Aorta (tissue), 5 donors: ENCODE measurements at places on chromosomes 6 and 20.
A peak's percentile ranks its signal among the peaks of the same experiment; 100 is the strongest.

GRCh38 chr20:50240092-50240491 is 49.5 kb downstream of the CEBPB start:
- DNase-seq: no peak

GRCh38 chr6:27736686-27737085 is 175.5 kb downstream of the OR2B2 start:
- DNase-seq: no peak

DNA sequence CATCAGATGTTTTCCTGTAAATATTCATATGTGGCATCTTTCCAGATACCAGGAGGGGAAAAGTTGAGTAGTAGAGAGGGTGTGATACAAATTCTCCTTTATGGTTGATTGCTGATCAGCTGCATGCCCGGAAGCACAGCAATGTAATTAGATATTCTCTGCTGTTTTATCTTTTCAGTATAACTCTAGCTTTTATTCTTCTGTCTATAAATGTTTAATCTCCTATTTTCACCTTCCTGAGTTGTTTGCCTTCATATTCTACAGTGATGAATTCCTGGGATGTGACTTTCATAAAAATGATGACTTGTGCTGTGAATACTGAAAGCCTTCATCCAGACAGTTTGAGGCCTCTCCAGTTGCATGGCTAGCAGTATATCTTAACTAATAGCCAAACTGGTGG is 53.7 kb downstream of the SH3BGRL2 start:
- DNase-seq: no peak

DNA sequence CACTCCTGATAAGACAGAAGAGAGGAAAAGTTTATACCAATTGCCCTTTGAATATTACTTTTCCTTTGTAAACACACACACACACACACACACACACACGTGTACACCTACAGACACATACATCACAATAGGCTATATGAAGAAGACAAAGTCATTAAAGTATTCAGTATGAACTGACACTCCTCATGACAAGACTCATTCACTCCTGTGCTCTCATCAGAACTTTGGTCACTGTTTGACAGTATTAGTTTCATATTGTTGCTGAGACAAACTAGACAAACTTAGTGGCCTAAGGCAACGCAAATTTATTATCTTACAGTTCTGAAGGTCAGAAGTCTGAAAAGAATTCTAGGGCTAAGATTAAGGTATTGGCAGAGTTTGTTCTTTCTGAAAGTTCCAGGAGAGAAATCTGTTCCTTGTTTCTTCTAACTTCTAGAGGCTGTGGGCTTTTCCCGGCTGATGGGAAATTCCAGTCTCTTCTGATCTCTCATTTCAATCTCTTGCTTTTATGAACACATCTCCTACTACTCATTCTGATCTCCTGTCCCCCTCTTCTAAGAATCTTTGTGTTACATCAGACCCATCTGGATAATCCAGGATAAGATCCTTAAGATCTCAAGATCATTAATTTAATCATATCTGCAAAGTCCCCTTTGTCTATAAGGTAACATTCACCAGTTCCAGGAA is 171.3 kb downstream of the HACE1 start:
- DNase-seq: no peak

GRCh38 chr20:19794941-19795340 is 36.9 kb downstream of the RIN2 start:
- DNase-seq: no peak

DNA sequence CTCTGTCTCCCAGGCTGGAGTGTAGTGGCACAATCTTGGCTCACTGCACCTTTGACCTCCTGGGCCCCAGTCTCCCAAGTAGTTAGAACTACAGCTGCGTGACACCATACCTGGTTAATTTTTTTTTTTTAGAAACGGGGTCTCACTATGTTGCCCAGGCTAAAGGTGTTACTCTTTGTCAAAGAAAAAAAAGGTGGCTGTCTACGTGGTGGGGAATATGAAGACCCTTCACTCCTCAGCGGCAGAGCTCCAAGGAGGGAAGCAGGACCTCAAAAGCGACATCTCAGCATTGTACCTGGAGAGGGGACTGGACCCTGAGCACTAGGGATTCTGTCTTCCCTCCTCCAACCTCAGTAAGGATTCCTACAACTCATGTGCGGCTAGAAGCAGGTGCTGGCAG is 16.4 kb upstream of the TBC1D22B start:
- no peak for DNase-seq

DNA sequence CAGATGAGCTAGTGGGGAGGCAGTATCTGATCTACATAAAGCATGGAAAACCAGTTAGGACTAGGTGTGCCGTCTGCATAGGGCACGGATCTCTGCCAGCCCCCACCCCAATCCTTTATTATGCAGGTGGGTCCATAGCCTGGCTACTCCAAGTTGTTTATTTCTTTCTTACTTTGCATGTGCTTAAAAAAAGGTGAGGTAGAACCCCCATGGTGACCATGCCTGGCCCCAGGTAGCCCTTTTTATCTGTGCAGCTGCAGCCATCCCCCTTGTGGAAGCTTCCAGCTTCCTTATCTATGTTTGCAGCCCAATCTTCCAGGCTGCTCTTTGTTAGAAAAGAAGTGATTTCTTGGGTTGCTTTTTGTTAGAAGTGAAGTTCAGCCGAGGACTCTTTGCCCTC is 9.0 kb upstream of the TREM2 start:
- no peak for DNase-seq

DNA sequence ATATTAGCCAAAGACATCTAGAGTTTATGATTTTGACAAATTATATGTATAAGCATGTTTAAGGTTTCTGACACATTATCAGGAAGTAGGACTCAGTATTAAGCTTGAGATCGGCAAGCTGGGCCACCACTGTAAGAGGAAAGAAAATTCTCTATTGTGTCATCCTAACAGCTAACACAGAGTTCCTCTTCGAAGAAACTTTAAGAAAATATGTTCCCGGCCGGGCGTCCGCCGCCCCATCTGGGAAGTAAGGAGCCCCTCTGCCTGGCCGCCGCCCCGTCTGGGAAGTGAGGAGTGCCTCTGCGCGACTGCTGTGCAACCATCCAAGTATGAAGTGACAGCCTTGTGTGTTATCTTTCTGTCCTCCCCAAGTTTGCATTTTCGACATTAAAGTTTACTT is 23.0 kb downstream of the USP49 start:
- DNase-seq: no peak

DNA sequence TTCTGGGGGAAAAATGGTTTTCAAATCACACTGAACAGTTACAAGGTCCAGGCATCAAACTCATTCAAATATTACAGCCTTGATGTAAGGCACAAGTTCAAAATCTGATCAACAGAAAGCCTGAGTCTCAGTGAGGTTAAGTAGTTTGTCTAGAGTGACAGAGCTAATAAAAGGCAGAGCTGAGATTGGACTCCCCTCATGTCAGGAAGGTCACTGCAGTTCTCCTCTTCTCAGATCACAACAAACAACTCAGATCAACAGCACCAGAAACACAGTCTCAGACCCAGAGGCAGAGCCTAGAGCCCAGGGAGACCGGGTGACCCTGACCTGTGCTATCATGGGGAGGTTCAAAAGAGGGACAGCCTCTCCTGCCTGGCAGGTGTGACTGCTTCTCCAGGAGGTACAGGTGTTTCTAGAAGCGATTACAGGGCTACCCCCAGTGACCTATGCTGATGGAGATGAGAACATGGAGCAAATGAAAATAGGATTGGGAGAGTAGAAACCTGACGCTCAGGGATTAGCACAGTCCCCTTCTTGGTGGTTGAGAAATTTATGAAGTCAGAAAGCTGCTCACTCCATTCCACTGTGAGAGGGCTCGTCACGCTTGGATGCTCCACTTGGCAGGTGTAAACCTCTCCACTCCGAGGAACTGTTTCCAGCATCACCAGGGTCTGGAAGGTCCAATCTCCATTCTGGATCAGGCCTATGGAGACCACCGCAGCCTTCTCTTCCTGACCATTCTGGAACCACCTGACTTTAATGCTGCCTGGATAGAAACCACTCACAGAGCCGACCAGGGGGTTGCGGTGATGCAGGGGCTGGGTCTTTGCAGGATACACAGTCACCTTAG is 24.3 kb upstream of the HLA-DRB5 start:
- no peak for DNase-seq

- no peak for DNase-seq
Observed at GRCh38 chr6:168599769-168600330, 158.9 kb downstream of the SMOC2 start.

DNA sequence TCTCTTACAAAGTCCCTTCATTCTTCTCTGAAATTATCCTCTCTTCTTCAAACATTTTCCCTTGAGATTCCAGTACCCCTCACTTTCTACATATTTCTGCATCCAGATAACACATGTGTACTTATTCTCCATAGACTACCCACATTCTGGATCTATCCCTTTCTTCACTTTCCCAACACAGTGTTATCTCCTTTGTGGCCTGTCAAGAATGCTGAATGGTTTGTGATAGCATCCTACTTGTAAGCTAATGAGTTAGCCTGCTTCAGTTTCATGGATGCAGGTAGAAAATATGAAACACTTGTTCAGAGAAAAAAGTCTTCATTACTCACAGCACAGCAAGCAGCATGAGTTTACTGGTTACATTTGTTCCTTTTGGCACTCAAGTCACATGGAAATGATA is 245.4 kb downstream of the HTR1B start:
- DNase-seq: no peak

GRCh38 chr20:3407040-3407770 is at the start of gene DNAAF9:
TSS of gene DNAAF9 (minus strand) at chr20:3407669. CDS start at chr20:3407557, 112 bp downstream.
- DNase-seq: peak; percentile 79

- no peak for DNase-seq
Observed at GRCh38 chr20:45368221-45368980, 5.4 kb downstream of the SYS1 start.

DNA sequence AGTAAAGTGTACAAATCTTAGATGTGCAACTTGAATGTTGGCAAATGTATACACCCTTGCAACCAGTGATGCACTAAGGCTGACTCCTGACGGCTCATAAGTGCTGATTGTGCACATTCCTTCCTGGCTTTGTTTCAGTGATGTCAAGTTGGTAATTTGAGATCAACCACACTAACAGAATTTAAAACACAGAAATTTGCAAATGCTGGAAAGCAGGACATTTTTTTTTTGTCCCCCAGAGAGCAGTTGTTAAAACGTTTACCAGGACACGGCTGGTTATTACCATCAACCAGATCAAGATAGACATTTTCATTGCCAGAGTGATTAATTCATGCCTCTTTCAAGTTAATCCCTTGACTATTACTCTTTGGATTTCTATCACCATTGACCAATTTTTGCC is 735.6 kb downstream of the RFPL4B start:
- no peak for DNase-seq

DNA sequence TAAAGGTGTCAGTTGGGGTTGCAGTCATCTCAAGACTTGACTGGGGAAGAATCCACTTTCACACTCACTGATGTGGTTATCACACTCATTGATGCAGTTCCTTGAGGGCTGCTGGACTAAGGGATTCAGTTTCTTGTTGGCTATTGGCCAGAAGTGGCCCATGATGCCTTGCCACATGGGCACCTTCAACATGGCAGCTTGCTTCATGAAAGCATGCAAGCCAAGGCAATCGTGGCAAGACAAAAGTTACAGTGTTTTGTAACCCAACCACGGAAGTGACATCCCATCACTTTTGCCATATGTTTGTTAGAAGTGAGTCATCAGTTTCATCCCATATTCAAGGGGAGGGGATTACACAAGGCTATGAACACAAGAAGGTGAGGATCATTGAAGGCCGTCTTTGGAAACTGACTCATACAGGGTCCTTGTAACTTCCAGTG is 3.8 kb upstream of the RANBP9 start:
- no peak for DNase-seq

DNA sequence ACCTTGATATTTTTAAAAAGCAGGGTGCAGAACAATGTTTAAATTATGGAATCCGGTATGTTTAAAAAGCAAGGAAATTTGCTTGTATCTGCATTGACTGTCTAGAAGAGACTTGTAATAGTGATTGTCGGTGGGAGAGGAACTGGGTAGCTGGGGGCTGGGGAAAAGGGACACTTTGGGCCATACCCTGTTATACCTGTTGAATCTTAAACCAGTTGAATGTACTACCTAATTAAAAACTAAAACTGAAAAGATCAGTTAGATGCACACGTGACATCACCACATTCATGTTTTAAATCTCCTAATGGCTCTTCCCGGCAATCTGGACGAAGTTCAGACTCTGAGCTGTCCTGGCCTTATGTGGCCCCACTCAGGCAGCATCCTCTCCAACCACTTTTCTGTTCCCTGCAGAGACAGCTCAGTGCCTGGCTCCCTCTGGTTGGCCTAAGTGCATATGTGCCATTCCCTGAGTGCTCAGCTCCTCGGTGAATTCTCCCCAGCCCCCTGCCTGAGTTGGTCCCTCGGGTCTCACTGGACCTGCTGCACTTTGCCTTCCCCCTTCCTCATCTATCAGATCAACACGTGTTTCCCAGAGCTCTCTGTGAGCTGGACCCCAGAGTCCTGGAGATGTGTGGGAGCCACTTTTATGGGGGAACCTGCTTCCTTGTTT is 36.3 kb downstream of the SLC52A3 start:
- DNase-seq: no peak

- no peak for DNase-seq
Observed at GRCh38 chr6:81727876-81728517, 24.5 kb downstream of the TENT5A start.

- no peak for DNase-seq
Observed at GRCh38 chr6:36075656-36076055, 48.0 kb downstream of the MAPK14 start.

DNA sequence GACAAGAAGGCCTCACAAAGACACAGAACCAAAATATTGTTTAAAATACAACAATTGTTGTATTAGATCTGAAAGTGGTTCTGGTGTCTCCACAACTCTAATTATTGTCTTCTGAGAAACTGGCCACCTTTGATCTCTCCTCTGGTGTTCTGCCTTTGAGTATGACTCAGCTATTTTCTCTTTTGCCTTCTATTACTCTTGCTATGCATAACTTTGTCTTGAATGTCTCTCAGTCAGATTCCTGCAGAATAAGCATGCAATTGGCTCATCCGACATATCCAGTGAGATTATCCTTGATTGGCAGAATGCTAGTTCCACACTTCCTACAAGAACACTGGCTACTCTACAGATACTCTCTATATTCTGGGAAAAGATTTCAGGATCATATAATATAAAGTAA is 14.3 kb upstream of the EPM2A start:
- no peak for DNase-seq
